Kidney (tissue), 22 donors: ENCODE measurements at places on chromosomes 11 and 22.

- peak; percentile 51 for DNase-seq
These were observed 87.6 kb downstream of the ETS1 start for GRCh38 chr11:128499613-128500253.

DNA sequence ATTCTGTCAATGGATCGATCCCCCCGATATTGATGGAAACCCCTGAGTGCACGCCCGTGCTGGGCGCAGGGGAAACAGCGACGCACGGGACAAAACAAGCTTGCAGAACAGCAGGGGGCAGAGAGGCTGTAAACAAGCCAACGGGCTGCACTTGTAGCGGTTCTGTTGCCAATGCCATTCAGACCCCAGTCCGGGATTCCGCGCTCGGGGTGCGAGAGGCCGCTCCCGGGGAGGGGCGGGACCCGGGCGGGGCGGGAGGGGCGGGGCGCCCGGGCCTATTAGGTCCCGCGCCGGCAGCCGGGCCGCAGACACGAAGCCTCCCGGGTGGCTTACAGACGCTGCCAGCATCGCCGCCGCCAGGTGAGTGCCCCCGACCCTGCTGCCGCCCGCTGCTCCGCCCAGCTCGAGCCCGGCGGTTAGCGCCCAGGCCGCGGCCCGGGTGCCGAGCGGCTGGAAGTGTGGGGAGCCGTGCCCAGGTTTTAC is at the start of gene BIK:
Gene BIK, plus strand, starts transcription at position 307 of the 483 bp plus-strand sequence. CDS start 13,273 bp downstream, outside the sequence.
- DNase-seq: peak; percentile 57

DNA sequence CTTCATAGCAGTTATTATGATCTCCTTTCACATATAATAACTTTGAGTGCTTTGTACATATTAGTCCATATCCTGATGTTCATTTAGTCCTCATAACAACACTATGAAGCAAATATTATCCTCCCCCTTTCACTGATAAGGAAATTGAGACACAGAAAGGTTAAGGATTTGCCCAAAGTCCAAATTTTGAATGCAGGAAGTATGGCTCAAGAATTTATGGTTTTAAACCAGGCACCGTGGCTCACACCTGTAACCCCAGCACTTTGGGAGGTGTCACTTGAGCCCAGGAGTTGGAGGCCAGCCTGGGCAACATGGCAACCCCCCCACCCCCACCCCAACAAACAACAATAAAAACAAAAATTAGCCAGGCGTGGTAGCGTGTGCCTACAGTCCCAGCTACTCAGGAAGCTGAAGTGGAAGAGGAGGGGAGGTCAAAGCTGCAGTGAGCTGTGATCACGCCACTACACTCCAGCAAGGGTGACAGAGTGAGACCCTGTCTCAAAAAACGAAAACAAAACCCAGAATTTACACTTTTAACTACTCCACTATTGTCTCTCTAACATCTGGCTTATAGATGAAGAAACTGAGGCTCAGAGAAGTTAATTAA is 8.6 kb downstream of the CCDC34 start:
- peak; percentile 24 for DNase-seq

- no peak for DNase-seq
These were observed 12.9 kb downstream of the GTSE1 start for GRCh38 chr22:46309526-46310085.

GRCh38 chr11:77548552-77549445 is 41.0 kb upstream of the AQP11 start:
- DNase-seq: no peak

- peak; percentile 42 for DNase-seq
These were observed 110.8 kb downstream of the KCNQ1OT1 start for GRCh38 chr11:2588809-2589537.
